NCI-H2029 (cell line): ENCODE measurements at places on chromosomes 4 and X.

- DNase-seq = no peak
Measured at GRCh38 chr4:133823177-133823576, 378.4 kb downstream of the PABPC4L start.

DNA sequence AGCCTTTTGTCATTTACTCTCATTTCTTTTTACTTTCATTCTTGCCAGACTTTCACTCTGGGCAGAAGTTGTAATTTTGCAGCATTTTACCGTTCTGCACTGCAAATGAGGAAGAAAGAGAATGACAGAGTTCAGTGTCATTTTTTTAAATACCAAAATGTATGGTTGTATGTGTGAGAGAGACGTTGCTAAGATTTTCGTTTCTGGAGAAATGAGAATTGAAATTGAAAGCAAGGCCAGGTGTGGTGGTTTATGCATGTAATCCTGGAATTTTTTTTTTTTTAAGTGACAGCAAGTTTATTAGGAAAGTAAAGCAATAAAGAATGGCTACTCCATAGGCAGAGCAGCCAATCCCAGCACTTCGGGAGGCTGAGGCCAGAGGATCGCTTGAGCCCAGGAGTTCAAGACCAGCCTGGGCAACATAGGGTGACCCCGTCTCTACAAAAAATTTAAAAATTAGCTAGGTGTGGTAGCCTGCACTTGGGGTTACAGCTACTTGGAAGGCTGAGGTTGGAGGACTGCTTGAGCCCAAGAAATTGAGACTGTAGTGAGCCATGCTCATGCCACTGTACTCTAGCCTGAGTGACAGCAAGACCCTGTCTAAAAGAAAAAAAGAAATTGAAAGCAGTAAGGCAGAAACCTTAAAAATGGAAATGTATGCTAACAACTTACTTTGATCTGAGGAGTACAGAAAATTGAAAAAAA, 12.9 kb downstream of the DCK start:
- no peak for DNase-seq

GRCh38 chr4:185109736-185110135, 33.3 kb upstream of the SLC25A4 start:
- no peak for DNase-seq

GRCh38 chr4:148986951-148987350, 544.7 kb upstream of the NR3C2 start:
- no peak for DNase-seq

DNA sequence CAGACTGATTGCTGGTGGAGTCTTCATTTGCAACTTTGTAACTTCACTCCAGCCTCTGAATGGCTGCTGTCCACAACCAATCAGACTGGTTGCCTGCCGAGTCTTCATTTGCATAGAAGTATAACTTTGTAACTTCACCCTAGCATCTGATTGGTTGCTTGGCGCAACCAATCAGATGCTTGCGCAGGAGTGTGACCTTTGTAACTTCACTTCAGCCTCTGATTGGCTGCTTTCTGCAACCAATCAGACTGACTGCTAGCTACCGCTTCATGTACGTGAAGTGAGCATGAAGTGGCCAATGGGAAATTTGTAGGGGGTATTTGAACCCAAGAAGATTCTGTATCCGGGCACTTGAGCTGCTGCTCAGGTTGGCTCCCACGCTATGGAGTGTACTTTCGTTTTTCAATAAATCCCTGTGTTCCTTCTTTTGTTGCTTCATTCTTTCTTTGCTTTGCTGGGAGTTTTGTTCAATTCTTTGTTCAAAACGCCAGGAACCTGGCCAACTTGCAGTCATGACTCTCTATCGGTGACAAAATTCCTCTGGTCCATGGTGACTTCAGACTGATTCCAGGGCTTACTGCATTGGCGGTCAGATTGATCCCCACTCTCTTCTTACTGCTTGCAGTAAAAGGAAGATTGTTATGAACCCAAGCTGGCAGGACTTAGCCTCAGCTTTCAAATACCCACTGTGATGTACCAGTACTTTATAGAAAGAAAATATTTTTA, 46.4 kb upstream of the FGG start:
- no peak for DNase-seq

DNA sequence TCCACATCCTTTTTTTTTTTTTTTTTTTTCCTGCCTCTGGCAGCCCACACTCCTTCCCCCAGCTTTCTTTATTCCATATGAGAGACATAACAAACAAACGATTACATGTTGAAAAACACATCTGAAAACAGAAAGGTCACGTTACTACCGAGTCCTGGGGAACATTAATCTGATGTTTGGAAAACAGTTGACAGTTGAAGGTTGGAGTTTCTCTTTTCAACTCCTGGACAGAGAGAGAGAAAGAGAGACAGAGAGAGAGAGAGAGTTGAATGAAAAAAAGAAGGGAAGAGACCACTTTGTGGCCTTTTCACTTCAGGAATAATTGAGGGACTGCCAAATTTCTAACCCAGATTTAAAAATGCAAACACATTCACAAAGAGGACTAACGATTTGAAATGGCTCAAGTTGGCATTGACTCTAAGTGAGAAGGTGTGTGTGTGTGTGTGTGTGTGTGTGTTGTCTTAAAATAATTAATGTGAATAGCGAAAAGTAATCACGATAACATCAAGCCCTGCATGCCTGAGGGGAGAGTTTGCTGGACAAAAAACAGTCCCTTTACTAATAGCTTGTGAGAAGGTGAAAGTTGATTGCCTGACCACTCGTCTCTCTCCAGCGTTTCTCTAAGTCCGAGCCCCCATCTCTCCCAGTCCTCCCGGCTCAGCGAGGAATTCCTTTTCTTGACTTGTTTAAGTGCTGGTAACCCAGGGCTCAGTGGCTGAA, 67.3 kb downstream of the FBXO8 start:
- no peak for DNase-seq

- no peak for DNase-seq
Measured at GRCh38 chr4:173432430-173432829, 33.5 kb upstream of the SCRG1 start.

- no peak for DNase-seq
Measured at GRCh38 chrX:115602308-115602707, 41.3 kb downstream of the PLS3 start.

DNA sequence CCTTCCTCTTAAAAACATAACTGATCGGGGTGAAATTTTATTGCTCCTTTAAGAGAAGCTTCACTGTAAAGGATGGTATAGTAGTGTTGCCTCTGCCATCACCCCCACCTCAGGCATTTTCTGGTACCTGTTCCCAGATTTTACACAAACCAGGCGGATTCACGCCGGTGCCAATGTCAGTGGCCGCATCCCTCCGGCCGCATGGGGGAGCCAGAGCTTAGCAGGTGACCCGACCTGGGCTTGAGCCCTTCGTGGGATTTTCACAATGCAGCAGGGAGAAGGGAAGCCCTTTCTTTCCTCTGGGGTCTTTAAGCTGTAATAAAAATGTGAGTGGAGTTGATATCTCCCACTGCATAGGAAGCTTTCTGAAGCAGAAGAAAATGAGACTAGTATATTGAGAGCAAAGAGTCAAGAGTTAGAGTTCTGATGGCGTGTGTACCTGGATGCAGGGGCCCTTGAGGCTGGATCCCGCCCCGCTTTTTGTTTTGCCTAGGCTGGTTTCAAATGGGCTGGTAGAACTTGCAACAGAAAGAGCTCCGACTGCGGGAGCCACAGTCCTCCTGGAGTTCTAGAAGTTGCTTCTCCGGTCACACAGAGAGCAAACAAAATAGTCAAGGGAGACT, 59.4 kb downstream of the POLR2B start:
- peak; percentile 8 for DNase-seq

DNA sequence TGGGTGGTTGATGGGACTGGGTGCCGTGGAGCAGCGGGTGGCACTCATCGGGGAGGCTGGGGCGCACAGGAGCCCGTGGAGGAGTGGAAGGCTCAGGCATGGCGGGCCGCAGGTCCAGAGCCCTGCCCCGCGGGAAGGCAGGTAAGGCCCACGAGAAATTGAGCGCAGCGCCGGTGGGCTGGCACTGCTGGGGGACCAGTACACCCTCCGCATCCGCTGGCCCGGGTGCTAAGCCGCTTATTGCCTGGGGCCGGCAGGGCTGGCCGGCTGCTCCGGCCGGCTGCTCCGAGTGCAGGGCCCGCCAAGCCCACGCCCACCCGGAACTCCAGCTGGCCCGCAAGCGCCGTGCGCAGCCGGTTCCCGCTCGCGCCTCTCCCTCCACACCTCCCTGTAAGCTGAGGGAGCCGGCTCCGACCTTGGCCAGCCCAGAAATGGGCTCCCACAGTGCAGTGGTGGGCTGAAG, 85.1 kb upstream of the FAT4 start:
- no peak for DNase-seq
